ENCODE measurements at places on chromosomes 2 and 18. TPM values are rescaled to one million over a fixed set of nuclear protein-coding genes. Genes with fewer than 3 reads are reported as not detected.

INHBB gene
- not detected for total RNA-seq

SLC38A11 gene
- total RNA-seq: 0.23 TPM

FZD7 gene
- 51.4 TPM for total RNA-seq

ABCG8 gene
- not detected for total RNA-seq

RAPH1 gene
- 22.3 TPM for total RNA-seq

HMSD gene
- 0.30 TPM for total RNA-seq

FSHR gene
- not detected for total RNA-seq

CLHC1 gene
- 16.5 TPM for total RNA-seq

CROCC2 gene
- total RNA-seq: not detected

SGPP2 gene
- total RNA-seq: not detected

FAM228A gene
- under 0.01 TPM for total RNA-seq

ITM2C gene
- 65.6 TPM for total RNA-seq

ALPG gene
- not detected for total RNA-seq

CTIF gene
- total RNA-seq: 47.5 TPM

RNU2-63P gene
- 78.4 TPM for total RNA-seq

CLEC4F gene
- total RNA-seq: not detected

AKAIN1 gene
- total RNA-seq: not detected

FBXO41 gene
- total RNA-seq: 1.8 TPM

GCG gene
- total RNA-seq: not detected

PREPL gene
- 115 TPM for total RNA-seq

SATB2 gene
- 3.3 TPM for total RNA-seq

DCTN1 gene
- 193 TPM for total RNA-seq

NPAS2 gene
- total RNA-seq: 82.1 TPM

DLX1 gene
- 0.55 TPM for total RNA-seq

FHOD3 gene
- total RNA-seq: 85.5 TPM

CD302 gene
- total RNA-seq: 2.4 TPM

AOX1 gene
- 3.0 TPM for total RNA-seq

SNED1 gene
- 0.14 TPM for total RNA-seq

CPLX4 gene
- total RNA-seq: not detected

CCDC68 gene
- total RNA-seq: 5.0 TPM

IL1RL1 gene
- total RNA-seq: 0.30 TPM

STARD7 gene
- total RNA-seq: 144 TPM
